ENCODE measurements at places on chromosomes 12 and 14.

DNA sequence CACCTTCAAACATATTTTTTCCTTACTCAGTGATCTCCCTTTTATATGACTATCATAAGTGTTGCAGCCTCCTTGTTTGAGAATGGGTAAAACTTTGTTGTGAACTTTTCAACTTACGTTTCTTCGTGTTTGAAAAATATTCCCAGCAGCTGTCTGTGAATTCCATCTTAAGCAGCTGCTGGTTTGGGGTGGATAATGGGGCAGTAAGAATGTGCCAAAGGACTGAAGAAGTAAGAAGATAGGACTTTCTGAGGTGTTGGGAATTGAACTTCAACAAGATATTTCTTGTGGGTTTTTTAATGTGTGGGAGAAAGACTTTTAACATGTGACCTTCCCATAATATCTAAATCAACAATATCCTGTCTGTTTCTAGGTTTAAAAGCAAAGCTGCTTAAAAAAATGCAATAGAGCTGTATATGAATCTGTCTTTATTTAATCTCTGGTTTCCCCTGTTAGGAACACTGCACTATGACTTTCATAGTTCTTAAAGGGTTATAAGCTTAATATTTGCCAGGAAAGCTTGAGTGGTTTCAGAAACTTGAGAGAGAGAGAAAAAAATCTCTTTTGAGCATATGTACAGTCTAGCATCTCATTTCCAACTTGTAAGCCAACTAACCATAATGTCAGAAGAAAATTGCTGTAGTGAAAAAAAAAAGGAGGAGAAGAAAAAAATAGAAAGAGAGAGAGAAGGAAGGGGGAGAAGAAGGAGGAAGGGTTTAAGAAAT lies 1659.2 kb upstream of the FLRT2 start:
- no peak for DNase-seq

DNA sequence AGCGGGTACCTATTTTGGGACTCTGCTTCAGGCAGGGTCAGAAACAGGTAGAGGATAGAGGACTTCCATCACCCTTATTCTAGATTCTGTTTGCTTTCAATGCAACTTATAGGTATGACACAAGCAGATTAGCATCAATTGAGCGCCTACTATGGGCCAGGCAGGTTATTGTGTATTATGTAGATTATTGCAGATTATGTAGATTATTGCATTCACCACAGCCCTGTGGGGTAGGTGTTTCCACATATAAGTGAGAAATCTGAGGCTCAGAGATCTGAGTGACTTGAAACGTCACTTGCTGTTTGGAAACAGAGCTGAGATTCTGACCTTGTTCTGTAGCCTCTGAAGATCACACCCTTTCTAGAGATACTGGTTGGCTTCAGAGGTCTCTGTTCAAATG lies 25.7 kb upstream of the SERPINA4 start:
- DNase-seq: no peak

DNA sequence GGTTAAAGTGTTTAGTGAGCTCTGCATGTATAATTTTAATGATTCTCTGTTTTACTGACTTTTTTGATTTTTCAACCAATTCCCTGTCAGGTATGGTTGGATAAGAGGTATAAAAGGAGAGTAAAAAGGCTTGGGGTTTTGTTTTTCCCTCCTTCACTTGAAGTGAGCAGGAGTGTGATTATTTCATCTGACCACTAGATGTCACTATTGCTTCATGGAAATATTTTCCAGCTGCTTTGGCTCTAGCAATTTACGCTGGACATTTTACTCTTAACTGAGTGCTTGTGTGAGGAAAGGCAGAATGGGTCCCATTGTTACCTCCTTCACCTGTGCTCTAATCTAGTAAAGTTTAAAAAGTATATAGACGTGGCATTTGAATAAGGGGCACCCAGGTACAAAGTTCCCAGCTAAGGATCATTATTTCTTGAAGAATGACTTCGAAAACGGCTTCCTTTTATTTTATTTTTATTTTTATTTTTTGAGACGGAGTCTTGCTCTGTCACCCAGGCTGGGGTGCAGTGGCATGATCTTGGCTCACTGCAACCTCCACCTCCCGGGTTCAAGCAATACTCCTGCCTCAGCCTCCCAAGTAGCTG lies 66.5 kb downstream of the TBC1D30 start:
- no peak for DNase-seq

DNA sequence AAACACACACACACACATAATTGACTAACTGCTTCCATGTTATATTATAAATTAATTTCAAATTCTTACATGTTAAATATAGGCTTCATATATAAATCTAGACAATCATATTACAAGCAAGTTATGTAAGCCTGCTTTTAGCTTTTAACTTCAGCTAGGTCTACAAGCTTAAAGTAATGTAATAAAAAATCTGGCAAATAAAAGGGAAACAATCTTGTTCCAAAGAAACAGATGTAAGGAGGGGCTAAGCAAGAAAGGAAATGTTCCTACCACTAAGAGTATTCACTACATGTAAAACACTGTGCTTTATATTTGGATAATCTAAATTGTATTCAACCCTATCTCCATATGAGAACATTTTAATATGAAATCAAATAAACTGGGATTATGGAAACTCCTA lies 110.4 kb downstream of the SLC6A15 start:
- DNase-seq: no peak
